ENCODE measurements at places on chromosomes 1 and 21.

- DNase-seq = no peak
Observed at GRCh38 chr1:207404849-207405525, 49.1 kb upstream of the CR2 start.

DNA sequence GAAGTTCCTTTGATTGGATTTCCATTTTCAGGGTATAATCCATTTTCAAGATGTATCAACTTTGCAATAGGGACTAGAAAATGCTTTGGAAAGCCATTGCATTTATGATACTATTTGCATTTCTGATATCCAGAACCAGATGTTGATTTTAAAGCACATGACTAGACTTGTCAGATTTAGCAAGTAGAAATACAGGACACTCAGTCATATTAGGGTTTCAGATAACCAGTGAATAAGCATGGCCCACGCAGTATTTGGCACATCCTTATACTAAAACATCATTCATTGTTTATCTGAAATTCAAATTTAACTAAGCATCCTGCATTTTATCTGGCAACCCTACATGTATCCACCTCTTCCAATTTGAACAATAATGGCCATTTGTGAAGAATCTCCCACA is 113.3 kb upstream of the DPT start:
- no peak for DNase-seq

- no peak for DNase-seq
Observed at GRCh38 chr1:35285771-35286606, 17.5 kb downstream of the ZMYM4 start.

DNA sequence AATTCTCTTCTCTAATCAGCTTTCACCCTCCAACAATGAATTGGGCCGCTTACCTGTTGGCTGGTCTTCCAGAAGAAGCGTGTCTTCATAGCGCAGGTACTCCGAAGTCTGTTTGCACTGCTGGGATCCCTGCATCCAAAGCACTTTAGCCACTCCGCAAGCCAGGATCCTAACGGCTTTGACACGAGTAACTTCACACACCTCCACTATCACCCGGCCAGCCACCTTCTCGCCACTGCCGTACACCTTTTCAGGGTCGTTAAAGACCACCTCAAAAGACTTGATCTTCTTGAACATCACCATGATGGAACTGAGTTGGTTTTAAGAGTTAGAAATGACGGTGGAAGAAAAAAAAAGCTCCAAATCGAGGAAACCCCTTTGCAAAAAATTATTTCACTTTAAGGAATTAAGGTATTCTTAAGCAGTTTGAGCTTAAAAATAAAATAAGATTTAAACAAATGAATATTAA is 381 bp downstream of the TXNIP start:
- DNase-seq = no peak

- DNase-seq = no peak
Observed at GRCh38 chr21:30426731-30427130, 1.0 kb upstream of the KRTAP13-3 start.

DNA sequence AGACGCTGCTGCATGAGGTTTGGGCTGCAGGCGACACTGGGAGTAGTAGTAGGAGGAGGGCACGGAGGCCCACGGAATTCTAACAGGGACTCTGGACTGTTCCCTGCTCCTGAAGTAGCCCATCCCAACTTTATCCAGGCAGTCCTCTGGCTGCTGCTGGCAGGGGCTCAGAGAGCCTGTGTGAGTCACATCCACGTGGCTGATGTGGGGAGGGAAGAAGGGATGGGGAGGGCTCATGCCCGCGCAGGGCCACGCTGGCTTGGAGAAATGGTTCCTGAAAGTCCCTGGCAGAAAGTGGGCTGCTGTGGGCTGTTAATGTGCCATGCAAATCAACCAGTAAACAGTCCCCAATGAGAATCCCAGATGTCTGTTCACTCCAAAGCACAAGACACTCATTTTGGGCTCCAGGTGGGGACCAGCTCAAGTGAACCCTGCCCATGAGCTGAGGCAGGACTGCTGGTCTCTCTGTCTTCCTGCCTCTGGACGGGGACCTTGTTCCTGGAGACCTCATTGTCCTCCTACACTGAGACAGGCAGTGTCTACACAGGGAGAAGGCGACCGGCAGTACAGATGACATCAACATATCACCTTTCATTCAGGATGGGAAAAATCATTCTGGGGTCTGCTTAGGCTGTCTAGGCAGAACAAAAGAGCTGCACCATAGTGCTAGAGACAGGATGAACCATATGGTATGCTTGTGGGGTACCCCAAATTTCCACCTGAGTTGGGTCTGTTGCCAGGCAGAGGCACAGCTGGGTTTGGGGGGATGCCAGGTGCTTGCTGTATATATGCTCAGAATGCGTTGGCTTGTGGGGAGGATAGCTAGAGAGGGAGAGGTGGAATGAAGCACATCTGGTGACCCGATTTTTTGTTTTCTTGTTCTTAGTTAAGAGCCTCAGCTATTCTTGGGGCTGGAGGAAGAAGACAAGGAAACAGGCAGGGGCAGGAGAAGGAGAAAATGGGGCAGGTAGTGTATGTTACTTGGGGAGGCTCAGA is 57.9 kb upstream of the FMOD start:
- DNase-seq = no peak

DNA sequence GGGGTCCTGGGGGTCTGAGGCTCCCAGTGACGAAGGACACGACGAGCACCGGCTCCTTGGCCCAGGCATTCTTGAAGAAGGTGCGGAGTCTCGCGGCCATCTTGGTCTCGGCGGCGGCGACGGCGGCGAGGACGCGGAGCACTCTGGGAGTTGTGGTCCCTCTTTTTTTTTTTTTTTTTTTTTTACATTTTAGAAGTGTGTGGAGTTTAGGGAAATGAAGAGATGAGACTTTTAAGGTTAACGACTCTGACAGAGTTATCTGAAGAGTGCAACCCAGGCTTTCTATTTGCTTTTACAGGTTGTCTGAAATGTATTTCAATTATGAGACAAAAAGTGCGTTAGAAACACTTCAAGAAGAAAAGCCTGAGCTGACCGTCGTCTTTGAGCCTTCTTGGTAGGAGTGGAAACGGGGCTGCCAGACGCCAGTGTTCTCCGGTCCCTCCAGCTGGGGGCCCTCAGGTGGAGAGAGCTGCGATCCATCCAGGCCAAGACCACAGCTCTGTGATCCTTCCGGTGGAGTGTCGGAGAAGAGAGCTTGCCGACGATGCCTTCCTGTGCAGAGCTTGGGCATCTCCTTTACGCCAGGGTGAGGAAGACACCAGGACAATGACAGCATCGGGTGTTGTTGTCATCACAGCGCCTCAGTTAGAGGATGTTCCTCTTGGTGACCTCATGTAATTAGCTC is 9.7 kb downstream of the OR2B11 start:
- peak; percentile 48 for DNase-seq

- no peak for DNase-seq
Observed at GRCh38 chr1:41503538-41504113, 19.1 kb upstream of the EDN2 start.

DNA sequence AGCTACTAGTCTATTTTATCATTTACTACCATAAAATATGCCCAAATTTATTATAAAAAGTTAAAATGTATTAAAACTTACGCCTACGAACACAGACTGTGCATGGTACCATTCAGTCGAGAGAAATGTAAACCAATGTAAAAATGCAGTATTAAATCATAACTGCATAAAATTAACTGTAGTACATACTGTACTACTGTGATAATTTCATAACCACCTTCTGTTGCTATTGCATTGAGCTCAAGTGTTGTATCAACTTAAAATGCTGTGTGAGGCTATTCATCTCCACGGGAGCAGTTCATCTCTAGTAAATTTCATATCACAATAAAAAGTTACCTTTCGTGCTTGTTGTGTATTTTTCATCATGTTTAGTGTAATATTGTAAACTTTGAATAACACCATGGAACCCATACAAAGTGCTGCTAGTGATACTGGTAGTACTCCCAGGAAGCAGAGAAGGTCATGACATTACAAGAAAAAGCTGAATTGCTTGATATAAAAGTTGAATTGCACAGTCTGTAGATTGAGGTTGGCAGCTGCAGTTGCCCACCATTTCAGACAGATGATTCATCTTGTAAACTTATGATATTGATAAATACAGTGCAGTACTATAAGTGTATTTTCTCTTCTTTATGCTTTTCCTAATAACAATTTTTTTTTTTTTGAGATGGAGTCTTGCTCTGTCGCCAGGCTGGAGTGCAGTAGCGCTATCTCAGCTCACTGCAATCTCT is 19.0 kb upstream of the CENPF start:
- no peak for DNase-seq

- DNase-seq = no peak
Observed at GRCh38 chr1:29670752-29671151, 434.4 kb downstream of the PTPRU start.

GRCh38 chr1:25754470-25755181 is 45.4 kb upstream of the SELENON start:
- no peak for DNase-seq

DNA sequence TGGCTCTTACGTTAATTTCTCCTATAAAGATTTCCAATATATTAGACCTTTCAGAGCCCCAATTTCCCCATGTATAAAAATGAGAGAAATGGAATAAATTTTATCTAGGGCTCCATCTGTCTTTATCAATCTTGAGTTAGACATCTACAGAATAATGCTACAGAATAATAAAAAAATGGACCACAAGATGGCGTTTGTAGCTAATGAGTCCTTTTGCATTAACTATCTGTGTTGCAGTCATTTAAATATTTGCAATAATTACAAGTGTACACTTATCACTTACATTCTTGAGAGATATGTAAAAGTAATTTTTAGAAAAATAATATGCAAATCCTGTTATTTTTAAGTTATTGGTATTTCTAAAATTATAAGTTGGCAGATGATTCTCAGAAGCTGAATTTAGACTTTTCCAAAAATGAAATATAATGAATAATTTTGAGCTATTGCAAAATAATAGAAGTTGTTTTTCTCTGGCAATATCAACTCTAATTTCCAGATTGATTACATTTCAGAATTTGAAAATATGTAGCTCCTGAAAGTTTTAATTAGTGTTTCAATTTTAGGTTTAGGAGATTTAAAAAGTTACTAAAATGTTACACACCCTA is 87.7 kb downstream of the SNX7 start:
- DNase-seq = no peak

DNA sequence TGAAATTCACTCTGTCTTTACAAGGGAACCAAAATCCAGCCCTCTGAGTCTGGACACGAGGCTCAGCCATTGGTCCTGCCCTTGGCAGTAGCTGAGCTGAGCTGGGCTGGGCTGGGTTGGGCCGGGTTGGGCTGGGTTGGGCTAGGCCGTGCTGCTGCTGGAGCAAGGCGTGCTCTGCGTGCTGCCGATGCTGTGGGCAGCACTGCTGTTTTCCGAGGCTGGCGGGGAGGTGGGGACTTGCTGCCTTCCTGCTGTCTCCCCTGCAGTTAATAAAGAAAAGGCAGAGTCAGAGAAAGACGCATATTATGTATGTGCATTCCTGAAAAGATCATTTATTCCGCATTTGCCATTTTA is 182.9 kb downstream of the CDC7 start:
- DNase-seq = no peak

GRCh38 chr1:4179914-4180735 is 280.1 kb upstream of the C1orf174 start:
- no peak for DNase-seq

- no peak for DNase-seq
Observed at GRCh38 chr1:24364975-24365678, 46.0 kb downstream of the GRHL3 start.

DNA sequence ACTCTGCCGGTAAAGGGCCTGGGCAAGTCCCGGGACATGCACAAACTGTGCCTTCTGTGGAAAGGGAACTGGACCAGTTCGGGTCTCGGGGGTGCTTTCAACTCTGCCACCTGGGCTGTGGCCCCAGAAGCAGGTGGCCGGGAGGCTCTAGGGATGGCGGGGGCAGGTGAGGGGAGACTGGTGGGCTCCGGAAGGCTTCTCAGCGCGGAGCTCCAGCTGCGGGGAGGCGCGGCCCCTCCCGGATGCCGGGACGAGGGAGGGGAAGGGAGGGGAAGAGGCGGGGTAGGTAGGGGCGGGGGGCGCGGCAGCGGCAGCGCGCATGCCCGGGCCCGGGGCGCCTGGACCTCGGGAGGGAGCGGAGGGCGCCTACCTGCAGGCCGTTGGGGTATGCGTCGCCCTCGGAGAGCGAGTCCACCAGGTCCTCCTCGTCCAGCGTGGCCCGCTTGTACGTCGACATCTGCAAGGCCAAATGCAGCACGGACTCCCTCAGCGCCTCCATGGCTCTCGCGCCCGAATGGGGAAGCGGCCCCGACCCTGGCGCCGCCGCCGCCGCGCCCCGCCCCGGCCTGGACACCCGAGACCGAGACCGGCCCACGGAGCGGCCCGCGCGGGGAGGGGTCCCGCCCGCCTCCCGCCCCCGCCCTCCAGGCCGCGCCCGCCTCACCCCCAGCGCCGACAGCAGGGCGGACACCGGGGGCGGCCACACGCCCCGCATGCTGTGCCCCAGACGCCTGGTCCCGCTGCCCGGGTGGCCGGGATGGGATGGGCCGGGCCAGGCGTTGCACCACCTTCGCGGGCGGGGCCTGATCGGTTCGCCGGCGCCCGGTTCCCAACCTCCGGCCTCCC is at the start of gene ECE1:
Gene ECE1 (minus strand): TSS at position 764 of the 846 bp plus-strand sequence. CDS start 49 bp downstream, at position 715.
- peak; percentile 47 for DNase-seq

DNA sequence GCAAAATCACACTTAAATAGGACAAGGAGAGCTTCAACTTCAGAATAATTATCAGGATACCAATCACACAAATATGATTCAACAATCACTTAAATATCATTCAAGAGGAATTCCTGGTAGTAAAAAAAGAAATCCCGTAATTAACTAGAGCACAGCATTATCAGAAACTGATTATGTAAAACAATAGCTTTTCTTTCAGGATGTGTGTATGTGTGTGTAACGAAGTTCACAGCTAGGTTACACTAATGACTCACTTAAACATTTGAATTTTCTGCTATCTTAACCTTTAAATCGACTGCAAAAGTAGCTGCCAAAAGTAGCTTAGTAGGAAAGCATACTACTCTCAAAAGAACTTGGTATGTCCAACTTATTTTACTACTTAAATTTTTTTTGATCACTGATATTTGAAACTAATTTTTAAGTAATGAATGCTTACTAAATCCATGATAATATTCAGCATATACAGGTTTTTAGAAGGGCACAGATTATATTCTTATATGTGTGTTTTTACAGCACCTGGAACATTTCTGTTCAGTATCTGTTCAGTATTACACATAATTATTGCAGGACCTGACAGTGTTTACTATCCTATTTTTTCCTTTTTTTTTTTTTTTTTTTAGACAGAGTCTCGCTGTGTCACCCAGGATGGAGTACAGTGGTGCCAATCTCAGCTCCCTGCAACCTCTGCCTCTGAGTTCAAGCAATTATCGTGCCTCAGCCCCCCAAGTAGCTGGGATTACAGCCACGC is 4.2 kb downstream of the RERE start:
- no peak for DNase-seq

DNA sequence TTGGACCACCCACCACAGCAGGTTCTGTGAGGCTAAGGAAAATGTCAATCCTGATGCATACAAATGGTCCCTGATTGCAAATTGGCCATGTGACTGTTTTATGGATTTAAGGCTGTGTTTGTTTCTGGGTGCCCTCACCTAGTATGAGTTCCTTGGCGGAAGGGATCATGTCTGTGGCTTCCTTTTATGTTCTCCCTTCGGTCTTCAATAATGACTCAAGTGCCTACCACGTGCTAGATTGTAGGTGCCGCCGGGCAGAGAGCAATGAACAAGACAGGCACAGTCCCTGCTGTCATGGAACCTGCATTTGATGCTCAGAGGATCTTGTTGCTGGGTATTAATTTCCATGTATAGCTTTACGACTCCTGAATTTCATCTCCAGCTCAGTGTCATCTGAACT is 9.8 kb upstream of the VWA5B1 start:
- DNase-seq = no peak

Data from progenitor cell of endocrine pancreas (in vitro differentiated cells).